ENCODE measurements at places on chromosomes 11 and 22. TPM values are rescaled to one million over a fixed set of nuclear protein-coding genes. Genes with fewer than 3 reads are reported as not detected.

TLCD5 gene
- total RNA-seq, result 7.2 TPM

SHANK2 gene
- total RNA-seq, result 8.5 TPM

SIK2 gene
- 6.7 TPM for total RNA-seq

E2F8 gene
- total RNA-seq, result 6.0 TPM

FIBIN gene
- not detected for total RNA-seq

MS4A3 gene
- not detected for total RNA-seq

ARVCF gene
- 0.91 TPM for total RNA-seq

GAL gene
- total RNA-seq, result 11.6 TPM

GRM5 gene
- not detected for total RNA-seq

OR8A1 gene
- not detected for total RNA-seq

HEPACAM gene
- total RNA-seq, result not detected

CRACR2B gene
- total RNA-seq, result 4.7 TPM
